HEK293T (cell line): ENCODE measurements at places on chromosomes 1 and 21.

GRCh38 chr1:214474467-214474866, 76.9 kb downstream of the PTPN14 start:
- DNase-seq, result no peak

DNA sequence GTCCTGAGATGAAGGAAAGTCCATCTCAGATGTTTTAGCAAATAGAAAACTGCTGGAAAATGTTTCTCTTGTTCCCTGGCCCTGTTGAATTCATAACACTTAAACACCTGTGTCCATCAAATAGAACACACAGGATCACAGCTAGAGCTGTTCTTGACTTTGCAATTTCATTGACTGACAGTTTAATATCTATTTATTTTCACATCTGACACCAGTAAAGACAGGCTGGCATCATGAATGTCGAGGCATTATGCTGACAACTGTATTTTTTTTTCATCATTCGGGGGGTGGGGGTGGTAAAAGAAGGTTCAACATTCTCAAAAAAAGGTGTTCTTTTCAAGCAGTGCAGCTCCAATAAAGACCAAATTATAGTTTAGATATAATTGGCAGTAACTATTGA, 591.2 kb upstream of the PTBP2 start:
- DNase-seq, result no peak

GRCh38 chr1:109531826-109532364, 7.8 kb upstream of the GPR61 start:
- DNase-seq, result no peak

DNA sequence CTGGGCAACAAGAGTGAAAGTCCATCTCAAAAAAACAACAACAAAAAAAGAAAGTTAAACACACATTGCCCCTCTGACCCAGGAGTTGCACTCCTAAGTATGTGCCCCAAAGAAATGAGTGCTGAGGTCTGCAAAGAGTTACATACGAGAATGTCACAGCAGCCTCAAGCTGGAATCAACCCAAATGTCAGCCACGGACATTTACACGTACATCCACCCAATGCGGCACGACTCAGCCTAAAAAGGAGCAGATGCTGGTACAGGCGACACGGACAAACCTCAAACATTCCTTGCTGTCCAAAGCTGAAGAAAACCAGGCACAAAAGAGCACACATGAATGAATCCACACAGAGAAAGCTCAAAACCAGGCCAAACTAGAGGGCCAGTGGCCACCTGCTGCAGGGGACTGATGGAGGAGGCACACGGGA, 46.8 kb upstream of the ECE1 start:
- DNase-seq, result no peak

DNA sequence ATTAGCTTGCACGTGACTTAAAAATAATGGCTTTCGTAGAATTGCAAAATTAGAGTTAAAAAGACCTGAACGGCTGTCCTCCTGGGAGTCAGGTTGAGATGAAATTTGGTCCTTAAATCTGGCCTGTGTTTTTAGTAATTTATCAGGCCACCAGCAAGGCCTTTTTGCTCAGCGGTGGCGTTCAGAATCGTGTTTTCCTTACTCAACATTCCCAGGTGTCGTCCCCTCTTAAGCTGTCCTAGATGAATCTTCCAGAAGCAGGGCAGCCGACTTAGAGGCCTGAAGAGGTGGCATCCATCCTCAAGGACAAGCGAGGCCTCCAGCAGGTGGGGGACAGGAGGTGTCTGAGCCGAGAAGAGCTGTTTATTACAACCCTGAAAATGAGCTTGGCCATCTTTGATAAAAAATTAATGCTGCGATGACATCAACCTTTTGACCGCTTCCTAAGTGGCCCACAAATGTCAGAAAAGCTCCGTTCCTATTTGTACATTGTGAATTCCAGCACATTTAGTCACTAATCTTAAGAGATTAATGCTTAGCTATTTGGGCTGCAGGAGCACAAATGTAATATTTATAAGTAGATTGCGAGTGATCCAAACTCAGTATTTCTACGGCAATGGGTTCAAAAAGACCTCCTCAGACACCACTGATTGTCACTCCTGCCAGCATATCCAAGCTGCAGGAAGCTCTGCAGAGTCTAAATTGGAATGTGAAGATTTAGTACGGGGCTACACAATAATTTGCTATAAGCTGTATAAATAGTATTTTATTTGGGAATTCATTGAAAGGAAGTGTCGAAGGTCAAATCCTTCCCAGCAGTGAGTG, 344.1 kb upstream of the VAMP3 start:
- DNase-seq, result no peak

GRCh38 chr1:216807696-216808095, 84.5 kb upstream of the ESRRG start:
- no peak for DNase-seq

DNA sequence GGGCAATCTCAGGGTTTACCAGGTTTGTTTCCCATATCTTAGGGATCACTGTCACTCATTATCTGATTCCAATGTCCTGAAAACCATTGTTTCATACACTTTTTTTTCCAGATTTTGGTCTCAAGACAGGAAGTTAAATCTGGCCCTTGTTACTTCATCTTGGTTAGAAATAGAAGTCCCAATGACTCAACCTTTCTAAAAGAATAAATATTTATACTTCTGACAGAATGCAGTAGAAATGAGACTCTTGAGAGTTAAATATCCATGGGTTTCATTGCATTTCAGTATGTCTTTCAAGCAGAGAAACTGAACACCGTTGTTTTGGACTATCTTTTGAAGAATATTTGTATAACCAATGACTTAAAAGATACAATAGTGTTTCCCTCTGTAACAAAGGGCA, 19.8 kb upstream of the VCAM1 start:
- DNase-seq, result no peak

DNA sequence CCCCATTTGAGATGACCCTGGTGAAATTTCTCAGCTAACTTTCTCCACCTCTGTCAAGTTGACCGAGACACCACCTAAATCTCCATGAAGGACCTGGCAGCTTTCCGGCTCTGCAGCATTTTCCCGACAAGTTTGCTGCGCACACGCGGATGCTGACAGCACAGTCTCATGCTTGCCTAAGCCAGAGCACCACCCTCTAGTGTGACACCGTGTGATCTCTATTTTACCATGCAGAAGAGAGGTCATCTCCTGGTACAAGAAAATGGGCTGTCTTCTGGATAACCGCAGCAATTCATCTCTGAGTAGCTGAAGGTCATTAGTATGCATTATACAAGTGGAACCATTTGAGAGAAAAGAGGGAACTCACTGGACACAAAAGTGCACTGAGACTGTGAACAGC, 38.9 kb upstream of the H6PD start:
- no peak for DNase-seq

- no peak for DNase-seq
Observed at GRCh38 chr1:151994956-151995355, 1.3 kb upstream of the S100A10 start.

DNA sequence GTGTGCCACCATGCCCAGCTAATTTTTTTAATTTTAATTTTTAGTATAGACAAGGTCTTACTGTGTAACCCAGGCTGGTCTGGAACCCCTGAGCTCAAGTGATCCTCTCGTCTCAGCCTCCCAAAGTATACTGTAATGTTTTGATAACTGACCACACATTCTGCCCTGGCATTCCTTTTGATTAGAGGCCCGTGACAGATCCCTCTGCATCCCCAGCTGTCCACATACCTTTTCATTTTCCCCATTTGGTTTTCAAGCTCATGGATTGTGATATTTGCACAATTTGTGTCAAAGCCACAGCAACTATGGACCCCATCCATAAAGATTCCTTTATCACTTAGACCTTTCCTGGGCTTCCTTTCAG, 116.8 kb upstream of the ATP1A1 start:
- DNase-seq, result no peak

DNA sequence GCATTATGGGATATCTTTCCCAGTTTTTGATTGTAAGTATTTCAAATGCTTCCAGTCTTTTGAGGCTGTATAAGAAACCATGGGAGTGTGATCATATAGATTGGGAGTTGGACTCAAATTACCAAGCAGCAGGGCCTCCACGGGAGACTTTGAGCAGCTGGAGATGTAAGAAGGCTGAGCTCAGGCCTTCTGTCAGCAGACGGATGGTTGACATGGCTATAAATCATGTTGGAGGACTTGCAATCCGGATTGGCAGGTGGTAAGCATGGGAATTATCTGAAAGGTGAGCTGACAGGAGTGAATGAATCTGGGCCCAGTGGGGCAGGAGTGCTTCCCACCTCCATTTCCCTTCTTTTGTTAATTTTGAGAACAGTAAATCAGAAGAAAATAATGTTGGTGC, 83.2 kb upstream of the PPM1J start:
- no peak for DNase-seq

DNA sequence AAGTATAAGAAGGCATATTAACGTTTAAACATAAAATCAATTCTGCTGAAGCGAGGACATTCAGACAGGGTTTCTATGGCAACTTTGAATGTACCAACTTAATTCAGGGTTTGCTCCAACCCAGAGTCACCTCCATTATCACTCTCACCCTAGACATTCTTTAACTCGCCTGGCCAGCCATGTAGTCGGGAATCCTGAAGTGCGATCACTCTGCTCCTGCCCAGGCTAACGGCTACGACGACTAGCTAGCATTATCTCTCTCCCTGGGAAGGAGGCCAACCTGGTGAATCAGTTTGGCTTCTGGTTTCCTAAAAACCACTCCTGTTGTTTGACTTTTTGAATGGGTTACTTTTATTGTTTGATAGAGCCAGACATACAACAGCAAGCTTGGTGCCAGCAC, 38.9 kb upstream of the ZBTB18 start:
- DNase-seq, result no peak

- DNase-seq, result no peak
Observed at GRCh38 chr1:33710967-33711366, 152.9 kb upstream of the HMGB4 start.

GRCh38 chr1:41715441-41716095, 203.2 kb downstream of the HIVEP3 start:
- DNase-seq, result no peak

DNA sequence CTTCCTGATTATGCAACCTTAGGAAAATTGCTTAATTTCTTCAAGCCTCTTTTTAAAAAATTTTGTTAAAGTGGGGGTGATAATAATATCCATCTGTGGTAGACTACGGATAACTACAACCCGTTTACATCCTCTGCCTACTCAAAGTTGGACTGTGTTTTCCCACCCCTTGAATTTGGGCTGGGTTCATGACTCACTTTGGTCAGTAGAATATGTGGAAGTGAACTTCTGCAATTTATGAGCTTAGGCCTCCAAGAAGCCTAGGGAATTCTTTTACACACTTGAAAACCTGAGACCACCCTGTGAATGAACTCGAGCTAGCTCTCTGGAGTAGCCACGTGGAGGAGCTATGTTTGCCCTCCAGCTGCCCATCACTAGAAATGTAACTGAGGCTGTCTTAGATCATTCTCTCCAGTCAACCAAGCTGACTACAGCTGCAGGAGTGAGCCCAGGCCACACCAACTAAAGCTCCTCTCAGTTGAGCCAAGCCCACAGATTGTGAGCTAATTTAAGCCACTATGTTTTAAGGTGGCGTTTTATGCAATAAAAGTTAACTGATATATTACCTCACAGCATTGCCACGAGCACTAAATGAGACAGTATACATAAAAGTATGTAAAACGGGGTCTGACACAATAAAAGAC, 29.6 kb upstream of the CACHD1 start:
- no peak for DNase-seq

DNA sequence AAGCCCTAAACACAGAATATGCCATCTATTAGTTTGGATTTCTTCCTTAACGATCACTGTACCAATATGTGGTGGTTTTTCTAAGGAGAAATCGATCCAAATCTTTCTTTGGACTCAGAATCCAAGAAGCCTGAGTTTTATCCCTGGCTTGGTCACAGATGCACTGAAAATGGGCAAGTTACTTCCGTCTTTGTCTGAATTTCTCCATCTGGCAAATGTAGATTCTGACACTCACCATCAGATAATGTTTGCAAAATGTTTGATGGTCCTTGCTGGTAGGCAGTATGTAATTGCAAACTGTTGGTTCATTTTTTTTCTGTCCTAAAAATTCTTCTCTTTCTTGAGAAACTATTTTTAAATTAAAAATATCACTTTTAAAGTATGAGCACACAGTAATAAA, 115.0 kb downstream of the TSEN15 start:
- DNase-seq, result no peak

- DNase-seq, result no peak
Observed at GRCh38 chr21:35559829-35560225, 500.5 kb downstream of the SETD4 start.

- DNase-seq, result no peak
Observed at GRCh38 chr21:42542596-42542995, 28.9 kb downstream of the SLC37A1 start.

- DNase-seq, result no peak
Observed at GRCh38 chr1:33445108-33445507, 14.2 kb upstream of the PHC2 start.

GRCh38 chr1:237851210-237851845, 39.4 kb downstream of the ZP4 start:
- DNase-seq, result peak; percentile 73
